IPS-NIHi11 (cell line): ENCODE measurements at places on chromosomes 3 and 15.

- no peak for DNase-seq
These were observed 28.2 kb downstream of the DAG1 start for GRCh38 chr3:49498239-49498638.

- DNase-seq = no peak
These were observed 450.6 kb upstream of the TGFBR2 start for GRCh38 chr3:30155755-30156154.

- DNase-seq = no peak
These were observed 3.8 kb downstream of the ANP32A start for GRCh38 chr15:68816795-68817303.

DNA sequence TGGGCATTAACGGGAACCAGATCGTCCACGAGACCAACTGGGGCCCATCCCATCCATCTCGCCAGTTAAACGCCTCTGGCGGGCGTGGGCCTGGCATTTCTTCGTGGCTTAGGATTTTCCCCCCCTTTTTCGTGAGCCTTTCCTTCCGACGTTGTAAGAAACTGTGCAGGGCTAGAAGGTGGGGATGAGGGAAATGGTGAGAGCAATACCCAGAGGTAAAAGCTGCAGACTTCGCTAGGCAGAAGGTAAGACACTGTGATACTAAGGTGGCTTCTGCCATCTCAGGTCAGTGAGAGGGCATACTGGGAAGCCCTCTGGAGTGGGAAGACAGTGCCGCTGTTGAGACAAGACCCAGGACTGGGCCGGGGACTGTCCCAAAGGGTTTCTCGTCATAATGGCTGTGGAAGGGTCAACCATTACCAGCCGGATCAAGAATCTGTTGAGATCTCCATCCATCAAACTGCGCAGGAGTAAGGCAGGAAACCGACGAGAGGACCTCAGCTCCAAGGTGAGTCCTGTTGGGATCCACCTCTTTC, 666 bp downstream of the MAPKBP1 start:
- DNase-seq = no peak

DNA sequence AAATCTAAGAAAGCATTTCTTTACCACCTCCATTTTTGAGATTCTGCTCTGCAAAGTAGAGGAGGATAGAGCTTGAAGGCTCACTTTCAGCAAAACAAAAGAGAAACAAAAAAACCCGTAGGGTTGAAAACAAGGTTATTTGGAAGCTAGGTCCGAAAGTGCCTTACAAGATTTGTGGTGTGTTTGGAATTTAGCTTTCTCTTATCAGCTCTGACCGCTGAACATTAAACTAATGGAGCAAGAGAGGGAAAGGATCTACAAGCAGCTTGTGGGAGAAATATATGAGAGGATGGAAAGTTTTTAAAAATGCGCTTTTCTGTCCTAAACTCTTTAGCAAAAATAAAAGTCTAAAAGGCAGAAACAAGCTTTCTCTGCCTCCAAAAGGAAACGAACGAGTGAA, 545.5 kb downstream of the NTRK3 start:
- no peak for DNase-seq

DNA sequence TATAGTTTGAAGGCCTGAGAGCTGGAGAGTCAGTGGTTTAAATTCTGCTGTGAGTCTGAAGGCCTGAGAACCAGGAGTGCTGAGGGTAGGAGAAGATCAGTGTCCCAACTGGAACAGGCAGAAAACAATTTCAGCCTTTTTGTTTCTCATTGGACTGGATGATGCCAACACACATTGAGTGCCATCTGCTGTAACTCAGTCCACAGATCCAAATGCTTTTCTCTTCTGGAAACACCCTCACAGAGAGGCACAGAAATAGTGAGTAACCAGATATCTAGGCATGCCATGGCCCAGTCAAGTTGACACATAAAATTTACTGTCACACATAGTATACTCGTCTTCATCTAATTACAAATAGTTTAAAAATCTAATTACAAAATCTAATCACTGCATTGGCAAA, 100.8 kb downstream of the NEO1 start:
- no peak for DNase-seq

- no peak for DNase-seq
These were observed 64.7 kb upstream of the SEC22A start for GRCh38 chr3:123137001-123137400.

GRCh38 chr3:107634099-107634489, 111.3 kb downstream of the BBX start:
- DNase-seq = no peak

- no peak for DNase-seq
These were observed 879.2 kb downstream of the ROBO1 start for GRCh38 chr3:78888635-78889034.

DNA sequence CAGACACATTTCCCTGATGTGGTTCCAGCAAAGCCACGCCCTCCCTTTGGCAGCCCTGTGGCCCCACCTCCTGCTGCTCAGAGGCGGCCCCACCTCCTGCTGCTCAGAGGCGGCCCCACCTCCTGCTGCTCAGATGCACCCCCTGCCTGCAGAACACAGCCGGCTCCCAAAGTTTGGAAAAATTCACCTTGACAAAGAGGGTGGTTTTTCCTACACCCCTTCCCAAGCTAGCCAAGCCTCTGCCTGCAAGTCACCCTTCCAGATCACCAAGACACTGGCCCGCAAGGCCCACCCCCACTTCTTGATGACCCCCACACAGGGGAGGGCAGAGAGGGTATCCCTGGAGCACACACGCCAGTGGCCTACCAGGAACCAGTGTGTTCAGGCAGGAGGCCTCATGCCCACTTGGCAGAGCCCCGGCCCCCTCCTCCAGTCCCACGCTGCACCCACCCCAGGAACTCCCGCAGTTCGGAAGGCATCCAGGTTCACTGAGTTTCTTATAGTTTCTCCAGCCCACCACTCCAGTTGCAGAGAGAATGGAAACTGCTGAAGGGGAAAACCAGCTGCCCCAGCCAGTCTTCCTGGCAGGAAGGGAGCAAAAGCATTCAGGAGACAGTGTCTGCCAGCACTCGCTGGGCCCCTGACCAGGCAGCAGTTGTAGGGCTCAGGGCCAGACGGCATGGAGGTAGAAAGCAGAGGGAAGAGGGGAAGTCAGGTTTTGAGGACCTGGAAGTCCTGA, 2.3 kb upstream of the HAPLN3 start:
- no peak for DNase-seq

GRCh38 chr15:49875392-49875791, 243.6 kb downstream of the ATP8B4 start:
- DNase-seq = no peak

- DNase-seq = no peak
These were observed 60.5 kb downstream of the SH3BP5 start for GRCh38 chr3:15271785-15272381.

- DNase-seq = no peak
These were observed 48.9 kb upstream of the SLC6A6 start for GRCh38 chr3:14353502-14353901.

DNA sequence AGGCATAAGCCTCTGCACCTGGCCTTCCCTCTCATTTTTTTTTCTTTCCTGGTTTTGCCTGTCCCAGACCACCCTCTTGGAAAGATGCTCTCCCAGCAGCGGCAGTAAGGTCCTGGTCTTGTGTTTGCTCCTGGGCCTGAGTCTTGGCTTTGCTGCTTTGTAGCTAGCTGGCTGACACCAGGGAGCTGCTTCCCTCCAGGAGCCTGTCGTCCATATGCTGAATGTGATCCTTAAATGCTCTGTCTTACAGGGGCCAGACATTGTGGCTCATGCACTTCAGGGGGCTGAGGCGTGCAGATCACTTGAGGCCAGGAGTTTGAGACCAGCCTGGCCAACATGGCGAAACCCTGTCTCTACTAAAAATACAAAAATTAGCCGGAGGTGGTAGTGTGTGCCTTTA, 17.2 kb downstream of the FLNB start:
- DNase-seq = no peak

DNA sequence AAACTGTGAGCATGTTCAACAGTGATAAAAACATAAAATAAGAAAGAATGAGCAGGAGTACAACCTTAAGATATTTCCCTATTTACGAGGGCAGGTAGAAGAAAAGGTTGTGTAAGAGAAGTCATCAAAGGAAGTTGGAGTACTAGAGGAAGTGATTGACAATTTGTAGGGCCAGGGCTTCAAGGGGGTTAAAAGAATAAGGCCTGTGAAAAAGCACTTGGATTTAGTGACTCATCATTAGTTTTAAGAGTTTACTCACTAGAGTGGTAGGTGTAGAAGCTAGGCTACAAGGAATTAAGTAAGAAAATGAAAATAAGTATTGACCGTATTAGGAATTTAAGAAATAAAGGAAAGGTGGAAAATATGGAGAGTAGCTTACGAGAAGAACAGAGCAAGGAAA, 23.6 kb downstream of the KCNMB3 start:
- no peak for DNase-seq

DNA sequence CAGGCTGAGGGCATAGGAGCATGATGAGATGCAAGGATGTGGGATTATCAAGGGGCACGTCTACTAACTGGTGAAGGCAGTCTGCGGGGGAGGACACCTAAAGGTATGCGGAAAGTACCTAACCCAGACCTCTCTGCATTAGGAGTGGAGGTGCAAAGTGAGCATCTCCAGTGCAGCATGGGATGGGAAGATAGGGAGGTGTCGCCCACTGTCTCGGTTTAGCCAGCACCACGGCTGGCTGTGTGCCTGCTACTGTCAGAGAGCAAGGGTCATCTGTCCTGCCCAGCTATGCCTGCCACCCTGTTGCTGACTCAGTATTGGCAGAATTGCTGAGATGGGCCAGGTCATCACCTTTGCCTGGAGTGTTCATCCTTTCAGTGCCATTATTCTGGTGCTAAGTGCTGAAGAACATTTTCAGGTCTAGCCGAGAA, 40.1 kb downstream of the OXNAD1 start:
- DNase-seq = no peak

GRCh38 chr3:139449566-139449965, 26.8 kb downstream of the RBP2 start:
- no peak for DNase-seq

- DNase-seq = peak; percentile 28
These were observed 23.6 kb downstream of the PYGO1 start for GRCh38 chr15:55564347-55565145.

DNA sequence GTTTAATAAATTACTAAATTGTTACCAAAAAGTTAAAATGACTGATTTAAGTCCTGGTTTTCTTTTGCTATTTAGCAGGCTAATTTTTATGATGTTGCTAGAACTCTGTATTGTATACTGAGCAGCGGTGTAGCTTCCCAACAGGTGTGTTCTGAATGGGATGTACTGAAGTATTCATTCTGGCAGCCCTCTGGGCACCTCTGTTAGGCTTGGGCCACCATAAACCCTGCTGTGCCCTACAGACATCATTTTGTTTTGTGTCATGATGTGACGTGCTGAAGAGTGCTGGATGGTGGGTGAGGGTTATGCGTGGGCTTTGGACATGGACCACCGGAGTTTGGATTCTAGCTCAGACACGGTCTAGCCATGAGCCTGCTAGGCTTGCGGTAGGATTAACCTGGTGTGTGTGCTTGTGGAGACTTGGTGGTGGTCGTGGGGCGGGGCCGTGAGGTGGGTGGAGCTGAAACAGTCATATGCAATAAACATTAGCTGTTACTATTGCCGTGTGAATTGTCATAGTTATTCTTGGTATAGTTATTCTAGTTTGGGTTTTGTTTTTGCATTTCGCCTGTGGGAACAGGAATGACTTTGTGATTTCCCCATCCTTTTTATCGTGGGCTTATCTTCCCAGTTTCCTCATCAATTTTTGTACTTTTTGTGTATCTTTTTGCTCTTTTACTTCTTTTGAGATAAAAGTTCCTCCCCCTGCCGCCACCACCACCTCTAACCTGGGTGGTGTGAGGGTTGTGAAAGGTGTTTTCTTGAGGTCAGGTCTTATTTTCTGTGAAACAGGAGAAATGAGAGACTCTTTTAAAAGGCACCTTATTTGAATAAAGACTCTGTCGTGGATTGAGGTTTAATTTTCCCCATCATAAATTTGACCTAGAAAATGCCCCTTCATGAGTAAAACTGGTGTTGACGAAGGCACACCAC, 93.7 kb downstream of the MCTP2 start:
- no peak for DNase-seq

GRCh38 chr3:25235031-25235430, 193.0 kb upstream of the RARB start:
- no peak for DNase-seq

GRCh38 chr3:73586190-73586589, 38.6 kb downstream of the PDZRN3 start:
- no peak for DNase-seq

- no peak for DNase-seq
These were observed 81.4 kb upstream of the PXYLP1 start for GRCh38 chr3:141150081-141150830.

DNA sequence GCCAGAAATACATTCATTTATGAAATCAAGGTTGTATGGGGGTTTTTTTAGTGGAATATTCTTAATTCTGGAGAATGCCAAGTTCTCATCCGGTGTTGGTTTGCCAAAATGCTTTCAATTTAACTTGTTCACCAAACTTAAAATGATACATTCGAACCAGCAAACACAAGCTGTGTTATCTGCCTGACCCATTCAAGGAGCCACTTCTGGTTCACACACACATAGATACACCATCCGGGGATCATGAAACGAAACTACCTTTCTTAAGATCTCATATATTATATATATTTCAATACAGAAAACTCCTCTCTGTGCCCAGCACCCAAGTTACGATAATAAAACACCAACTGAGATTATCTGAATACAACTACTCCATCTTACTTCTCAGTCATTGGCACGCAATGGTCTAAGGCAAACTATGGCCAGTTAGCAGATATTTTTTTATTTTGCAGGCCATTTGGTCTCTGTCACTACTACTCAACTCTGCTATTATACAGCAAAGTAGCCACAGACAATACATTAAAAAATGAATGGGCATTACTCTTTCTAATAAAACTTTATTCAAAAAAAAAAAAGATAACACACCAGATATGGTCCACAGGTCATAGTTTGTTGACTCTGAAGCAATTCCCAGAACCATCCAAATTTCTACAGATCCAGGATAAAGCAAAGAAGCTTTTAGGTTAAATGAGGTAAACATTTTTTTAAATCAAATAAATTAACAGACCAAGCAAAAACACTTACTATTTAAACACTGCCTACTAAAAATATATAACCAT, 89.6 kb downstream of the TBL1XR1 start:
- no peak for DNase-seq

DNA sequence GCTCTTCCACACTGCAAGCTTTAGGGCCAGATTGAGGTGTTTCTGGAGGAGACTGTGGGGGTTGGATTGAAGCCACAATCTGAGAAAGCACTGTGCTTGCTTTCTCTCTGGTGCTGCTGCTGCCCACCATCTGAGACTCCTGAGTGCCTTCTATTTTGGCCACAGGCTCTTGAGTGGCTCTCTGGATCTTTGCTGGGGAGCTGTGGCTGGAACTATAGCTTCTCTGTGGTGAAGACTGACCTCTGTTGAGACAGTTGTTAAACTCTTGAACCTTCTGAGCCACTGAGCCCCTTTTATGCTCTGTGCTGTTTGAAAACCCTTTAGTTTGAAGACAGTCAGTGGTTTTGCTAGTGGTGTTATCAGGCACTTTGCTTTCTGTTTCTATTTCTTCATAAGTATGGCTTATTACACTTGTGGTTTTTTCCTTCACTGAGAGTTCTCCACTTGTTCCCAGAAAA, 108.7 kb upstream of the TSPAN3 start:
- no peak for DNase-seq

- DNase-seq = no peak
These were observed 6.7 kb downstream of the CA12 start for GRCh38 chr15:63374686-63375520.

DNA sequence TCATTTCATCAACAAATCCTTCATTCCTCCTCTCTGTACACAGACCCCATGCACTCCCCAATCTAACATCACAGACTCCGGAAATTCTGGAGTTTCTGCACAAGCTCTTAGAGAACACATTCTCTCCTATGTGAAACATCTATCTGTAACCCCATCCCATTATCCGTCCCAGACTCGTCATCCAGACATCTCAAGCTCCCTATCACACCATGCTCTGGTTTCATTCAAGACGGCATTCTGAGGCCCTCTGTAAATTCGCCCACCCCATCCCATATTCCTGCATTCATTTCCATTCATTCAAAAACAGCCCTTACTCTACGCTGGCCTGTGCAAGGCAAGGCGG, 575 bp downstream of the LEO1 start:
- no peak for DNase-seq
